Iris pigment epithelial cell (primary cell): ENCODE measurements at places on chromosomes 13 and 19.

GRCh38 chr13:78638216-78638615 is 20.7 kb downstream of the OBI1 start:
- DNase-seq = no peak

DNA sequence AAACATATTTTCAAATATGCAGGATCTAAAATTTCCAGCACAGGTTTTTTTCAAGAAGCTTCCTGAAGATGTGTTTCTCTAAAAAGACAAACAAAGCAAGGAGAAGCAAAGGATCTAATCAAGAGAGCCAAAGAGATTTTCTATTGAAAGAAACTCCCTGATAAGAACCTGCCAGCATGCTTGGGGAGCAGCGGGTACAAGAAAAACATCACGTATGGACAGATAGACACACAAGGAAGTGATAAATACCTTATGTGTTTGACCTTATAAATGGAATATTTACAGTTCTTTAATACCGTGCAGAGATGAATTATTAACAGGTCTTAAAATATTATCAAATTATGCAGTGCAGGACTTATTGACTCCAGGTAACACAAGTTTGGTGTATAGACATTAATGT is 562.1 kb downstream of the DACH1 start:
- no peak for DNase-seq

- peak; percentile 87 for DNase-seq
These were observed 1.5 kb upstream of the GADD45B start for GRCh38 chr19:2474232-2475017.

GRCh38 chr13:104357672-104358354 is 1291.6 kb upstream of the SLC10A2 start:
- no peak for DNase-seq

DNA sequence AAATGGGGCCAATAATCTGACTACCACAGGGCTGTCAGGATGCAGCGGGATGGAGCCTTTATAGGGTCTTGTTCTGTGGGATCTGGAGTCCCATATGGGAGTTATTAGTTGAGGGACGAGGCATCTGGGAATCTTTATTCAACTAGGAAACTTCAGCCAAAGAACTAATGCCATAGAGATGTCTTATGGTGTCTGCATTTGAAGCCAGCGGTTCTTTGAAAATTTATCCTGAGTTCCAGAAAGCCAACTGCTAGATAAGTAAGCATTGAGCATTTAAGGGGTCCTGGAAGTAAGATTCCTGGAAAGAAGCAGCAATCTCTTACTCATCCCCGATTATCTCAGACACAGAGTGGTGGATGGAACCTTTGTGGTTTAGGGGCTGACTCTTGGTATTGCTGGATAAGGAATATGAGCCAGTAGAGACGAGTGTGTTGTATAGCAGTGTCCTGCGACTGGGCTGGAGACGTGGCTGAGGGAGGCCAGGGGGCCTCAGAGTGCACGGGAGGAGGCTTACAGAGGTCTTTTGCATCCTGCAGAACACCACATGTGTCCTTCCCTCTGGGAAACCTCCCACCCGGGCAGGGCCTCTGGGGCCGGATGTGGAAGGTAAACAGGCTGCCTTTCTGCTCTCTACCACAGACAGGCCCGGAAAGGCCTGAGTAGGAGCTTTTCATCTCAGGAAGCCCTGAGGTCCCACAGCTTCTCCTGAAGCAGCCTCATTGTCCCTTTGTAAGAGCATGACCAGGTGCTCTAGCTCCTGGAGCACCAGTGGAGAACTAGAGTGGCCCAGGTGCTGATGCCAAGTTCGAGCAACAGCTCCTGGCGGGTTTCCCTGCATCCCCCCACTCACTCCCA is 28.8 kb downstream of the ACTN4 start:
- DNase-seq = peak; percentile 74

DNA sequence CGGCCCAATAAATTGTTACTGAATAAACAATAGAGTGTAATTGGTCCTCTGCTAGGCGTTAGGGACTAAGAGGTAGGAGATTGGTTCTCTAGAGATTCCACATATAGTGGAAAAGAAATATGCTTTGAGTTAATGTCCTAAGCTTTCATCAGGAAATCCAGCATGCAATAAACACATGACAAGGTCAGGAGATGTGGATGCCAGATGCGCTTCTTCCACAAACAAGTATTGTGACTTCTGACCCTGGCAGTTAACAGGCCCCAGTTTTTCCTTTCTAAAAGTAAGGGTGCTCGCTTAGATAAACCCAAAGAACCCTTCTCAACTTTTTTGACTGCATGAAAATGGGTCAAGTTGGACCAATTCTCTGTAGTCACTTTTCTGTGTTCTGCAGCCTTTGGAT is 146.5 kb upstream of the SOX21 start:
- no peak for DNase-seq

DNA sequence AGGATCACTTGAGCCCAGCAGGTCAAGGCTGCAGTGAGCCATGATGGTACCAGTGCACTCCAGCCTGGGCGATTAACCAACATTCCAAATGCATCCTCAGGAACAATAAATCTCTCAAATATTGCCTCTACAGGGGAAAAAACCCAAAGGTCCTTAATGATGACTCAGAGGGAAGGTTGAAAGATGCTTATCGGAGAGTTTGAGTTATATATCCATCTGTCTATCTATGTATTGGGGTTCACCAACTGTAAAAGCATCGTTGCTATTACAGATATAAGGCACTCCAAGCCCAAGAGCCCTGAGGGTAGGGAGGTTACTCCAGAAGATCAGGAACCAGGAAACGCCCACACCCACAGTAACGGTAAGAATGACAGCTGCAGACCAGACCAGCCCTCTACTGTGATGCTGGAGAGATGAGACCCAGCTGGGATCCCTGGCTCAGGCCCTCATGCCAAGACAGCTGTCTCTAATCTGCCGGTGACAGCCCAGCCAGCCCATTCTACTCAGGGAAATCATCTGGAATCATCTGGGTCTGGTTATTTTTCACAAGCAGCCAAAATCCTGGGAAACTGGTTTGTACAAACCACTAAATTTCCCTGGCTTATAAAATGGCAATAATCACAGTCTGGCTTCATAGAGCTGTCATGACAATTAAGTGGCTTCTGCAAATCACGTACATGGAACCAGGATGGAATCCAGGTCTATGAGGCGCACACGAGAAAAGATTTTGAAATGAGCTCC is 23.8 kb downstream of the TEX101 start:
- no peak for DNase-seq

GRCh38 chr19:47569331-47569730 is 3.6 kb downstream of the ZNF541 start:
- no peak for DNase-seq

DNA sequence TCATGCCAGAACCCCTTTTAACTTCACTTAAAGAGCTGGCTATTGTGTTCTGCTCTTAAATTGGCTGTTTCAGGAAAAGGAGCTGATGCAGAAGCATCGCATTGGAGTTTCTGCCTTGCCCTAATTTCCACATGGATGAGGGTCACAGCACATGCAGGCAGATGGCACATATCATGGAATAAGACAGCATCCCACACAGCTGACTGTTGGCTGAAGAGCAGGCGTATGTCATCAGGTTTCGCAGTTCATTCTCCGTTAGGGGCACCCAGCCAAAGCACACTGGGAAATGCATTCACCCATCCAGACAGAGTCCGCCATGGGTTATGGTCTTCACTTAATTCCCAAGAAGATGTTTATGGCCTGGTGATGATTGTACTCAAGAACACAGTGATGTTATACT is 572.5 kb downstream of the LIG4 start:
- DNase-seq = no peak

GRCh38 chr19:35205733-35206323 is 22.7 kb downstream of the FAM187B start:
- DNase-seq = no peak

GRCh38 chr13:52788011-52788410 is 48.4 kb upstream of the CNMD start:
- DNase-seq = no peak

DNA sequence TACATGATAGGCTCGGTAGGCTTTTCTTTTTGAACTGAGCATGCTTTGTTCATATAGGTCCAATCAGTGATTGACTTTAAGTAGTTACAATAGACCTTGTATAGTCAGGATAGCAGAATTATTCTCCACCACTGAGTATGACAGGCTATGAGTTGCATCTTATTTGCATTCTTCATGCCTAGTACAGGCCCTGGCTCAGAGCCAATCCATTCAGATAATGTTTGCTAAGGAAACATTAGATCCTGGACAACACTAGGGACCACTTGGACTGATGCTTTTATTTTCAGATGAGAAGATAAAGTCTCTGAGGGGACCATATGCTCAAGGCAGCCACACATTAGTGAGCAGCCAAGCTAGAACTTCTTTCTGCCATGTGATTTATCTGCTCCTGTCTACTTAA is 133.9 kb downstream of the KL start:
- peak; percentile 63 for DNase-seq

DNA sequence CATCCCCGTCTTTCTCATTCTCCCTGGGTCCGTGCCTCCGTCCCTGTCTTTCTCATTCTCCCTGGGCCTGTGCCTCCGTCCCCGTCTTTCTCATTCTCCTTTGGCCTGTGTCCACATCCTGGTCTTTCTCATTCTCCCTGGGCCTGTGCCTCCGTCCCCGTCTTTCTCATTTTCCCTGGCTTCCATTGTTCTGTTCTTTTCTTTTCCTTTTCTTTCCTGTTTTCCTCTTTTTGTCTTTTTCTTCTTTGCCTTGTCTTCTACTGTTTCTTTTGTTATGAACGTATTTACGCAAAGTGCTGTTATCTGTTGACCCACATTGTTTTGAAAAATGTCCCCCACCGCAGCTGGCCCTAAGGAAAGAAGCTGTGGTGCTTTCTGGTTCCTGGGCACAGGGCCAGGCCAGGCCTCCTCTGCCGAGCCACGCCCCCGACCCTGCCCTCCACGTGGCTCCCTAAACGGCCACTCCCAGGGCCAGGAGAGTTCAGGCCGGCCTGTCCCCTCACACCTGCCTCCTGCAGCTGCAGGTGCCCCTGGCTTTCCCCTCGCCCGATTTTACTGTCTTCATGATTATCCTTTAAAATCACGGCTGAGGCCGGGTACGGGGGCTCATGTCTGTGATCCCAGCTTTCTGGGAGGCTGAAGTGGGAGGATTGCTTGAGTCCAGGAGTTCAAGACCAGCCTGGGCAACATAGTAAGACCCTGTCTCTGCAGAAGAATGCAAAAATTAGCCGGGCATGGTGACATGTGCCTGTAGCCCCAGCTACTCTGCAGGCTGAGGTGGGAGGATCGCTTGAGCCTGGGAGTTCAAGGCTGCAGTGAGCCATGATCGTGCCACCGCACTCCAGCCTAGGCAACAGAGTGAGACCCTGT is 14.0 kb upstream of the TMPRSS9 start:
- peak; percentile 30 for DNase-seq

DNA sequence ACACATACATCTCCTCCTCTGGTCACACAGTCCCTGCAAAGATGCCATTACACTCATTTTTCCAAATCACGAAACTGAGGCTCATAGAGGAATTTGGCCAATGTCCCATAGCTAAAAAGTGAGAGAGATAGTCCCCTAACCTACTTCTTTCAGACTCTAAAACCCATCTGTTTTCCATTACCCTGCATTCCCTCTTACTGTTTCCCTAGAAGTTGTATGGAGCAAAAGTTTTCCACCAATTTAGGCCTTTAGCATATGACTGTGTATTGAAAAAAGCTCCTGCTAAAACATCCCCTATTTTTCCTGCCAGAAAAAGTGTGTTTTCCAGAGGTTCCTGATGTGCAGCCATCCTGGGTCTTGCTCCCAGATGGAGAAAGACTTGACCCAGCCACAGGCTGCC is 16.3 kb downstream of the SERP2 start:
- no peak for DNase-seq

GRCh38 chr13:110220471-110220870 is 86.5 kb downstream of the COL4A1 start:
- DNase-seq = no peak

DNA sequence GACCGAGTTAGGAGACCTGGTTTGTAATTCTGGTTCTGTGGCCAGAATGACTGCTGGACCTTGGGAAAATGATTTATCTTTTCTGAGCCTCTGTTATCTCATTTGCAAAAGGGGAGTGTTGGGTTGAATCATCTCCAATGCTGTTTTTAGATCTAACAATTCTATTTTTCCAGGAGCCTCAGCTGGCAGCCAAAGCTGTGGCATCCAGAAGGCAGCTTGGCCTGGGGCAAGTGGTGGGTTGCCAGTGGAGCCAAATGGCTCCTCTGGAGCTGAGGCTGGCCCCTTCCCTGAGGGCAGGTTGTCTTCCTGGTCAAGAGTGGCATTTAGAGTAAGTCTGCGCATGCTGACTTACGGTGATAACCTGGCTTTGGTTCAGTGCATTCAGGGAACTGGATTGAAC is 21.3 kb downstream of the B3GLCT start:
- no peak for DNase-seq

DNA sequence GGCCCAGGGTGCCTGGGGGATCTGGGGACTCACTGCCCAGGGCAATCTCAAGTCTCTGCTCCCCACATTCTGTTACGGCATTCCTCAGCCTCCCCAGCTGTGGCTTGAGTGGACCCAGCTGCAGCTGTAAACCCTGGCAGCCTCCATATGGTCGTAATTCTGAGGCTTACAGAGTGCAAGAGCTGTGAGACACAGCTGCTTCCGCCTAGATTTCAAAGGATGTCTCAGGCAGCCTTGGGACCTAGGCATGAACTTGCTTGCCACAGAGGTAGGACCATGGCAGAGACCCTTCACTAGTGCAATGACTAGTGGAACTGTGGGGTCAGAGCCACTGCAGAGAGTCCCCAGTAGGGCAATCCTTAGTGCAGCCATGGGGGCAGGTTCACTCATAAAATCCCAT is 297.5 kb downstream of the ENOX1 start:
- no peak for DNase-seq

DNA sequence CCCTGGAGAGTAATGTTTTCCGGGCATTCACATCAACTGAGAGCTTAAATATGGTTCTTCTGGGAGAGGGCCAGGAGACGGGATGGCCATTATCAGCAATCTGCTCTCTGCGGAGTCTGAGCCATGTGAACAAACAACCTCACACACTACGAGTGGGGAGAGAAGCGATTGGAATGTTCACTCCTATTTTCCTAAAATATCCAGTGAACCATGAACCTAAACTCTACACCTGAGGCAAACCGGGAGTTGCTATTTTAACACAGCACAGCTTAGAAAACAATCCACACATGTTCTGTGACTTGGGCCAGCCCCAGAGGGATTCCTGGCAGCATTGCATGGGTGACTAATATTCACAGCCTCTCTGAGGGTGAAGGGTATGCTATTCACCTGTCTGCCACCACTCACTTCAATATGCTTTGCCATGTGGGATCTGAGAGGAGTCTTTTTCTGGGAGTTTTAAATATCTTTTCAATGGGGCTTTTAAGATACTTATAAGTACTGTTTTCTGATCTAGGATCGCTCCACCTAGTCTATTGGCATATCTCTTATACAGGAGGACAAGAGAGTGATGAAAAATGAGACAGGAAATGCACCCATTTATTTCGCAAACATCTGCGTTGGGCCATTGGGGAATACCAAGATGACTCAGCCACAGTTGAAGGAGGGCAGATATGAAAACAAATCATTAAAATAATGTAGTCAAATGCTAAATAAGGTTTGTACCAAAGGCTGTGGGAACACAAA is 72.6 kb upstream of the SERP2 start:
- peak; percentile 86 for DNase-seq

DNA sequence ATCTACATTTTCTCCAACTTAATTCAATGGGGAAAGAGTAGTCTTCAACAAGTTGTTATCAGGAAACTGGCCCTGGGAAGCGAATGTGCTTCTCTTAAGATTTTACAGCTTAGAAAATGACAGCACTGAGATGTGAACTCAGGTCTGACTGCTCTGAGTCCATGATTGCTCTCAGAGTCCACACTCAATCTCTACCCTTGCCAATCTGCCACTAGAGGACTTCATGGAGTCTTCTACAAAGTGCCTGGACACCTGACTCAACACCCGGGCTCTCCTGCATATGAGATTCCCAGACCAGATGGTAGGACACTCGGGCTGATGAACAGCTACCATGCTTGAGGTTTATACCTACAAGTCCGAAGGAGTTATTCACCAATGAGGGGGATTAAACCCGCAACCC is 74.8 kb downstream of the ABCC4 start:
- no peak for DNase-seq
